ENCODE measurements at places on chromosomes 11 and 22.

DNA sequence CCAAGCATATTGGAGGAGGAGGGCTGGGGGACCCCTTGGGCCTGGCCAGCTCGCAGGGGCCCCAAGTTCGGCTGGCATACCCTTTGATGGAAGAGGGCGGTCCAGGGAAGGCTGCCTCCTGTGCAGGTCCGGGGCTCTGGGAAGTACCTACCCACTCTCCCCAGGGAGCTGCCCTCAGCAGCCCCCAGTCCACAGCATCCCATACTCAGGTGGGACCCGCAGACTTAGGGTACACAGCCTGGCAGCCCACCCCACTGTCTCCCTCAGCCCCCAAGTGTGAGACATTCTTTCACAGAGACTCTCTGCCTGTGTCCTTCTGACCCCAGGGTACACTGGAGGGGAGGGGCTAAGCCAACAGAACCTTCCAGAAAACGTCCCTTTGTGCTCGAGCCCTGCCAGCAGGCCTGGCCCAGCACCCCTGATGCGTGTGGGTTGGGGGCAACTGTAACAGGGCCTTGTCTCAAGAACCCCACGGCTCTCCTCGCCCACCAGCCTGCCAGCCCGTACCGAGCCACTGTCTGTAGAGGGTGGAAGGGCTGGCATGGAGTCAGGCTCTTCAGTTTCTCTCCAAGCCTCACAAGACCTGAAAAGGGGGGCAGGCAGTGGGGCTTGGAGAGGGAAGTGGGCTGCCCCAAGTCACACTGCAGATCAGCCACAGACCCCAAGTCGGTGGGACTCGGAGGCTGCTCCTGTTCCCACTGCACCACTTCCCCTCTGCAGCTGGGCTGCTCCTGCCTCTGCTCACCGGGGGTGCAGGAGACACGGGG is 7.0 kb upstream of the TNFRSF13C start:
- DNase-seq = no peak

DNA sequence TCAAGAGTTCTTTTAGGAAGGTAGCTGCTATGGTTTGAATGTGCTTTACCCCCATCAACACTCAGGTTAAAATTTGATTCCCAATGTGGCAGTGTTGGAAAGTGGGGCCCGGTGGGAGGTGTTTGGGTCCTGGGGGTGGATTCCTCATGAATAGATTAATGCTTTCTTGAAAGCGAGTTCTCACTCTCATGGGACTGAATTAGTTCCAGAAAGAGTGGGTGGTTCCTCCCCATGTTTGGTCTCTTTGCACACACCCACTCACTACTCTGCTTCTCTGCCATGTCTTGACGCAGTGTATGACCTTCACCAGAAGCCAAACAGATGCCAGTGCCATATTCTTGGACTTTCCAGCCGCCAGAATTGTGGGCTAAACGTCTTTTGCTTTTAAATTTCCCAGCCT is 394.4 kb downstream of the OPCML start:
- DNase-seq = no peak

- DNase-seq = no peak
These were observed 25.4 kb upstream of the ARHGAP20 start for GRCh38 chr11:110737593-110737992.

GRCh38 chr22:42702675-42703074 is 18.0 kb downstream of the A4GALT start:
- no peak for DNase-seq

- DNase-seq = no peak
These were observed 89.6 kb upstream of the API5 start for GRCh38 chr11:43222215-43222614.

DNA sequence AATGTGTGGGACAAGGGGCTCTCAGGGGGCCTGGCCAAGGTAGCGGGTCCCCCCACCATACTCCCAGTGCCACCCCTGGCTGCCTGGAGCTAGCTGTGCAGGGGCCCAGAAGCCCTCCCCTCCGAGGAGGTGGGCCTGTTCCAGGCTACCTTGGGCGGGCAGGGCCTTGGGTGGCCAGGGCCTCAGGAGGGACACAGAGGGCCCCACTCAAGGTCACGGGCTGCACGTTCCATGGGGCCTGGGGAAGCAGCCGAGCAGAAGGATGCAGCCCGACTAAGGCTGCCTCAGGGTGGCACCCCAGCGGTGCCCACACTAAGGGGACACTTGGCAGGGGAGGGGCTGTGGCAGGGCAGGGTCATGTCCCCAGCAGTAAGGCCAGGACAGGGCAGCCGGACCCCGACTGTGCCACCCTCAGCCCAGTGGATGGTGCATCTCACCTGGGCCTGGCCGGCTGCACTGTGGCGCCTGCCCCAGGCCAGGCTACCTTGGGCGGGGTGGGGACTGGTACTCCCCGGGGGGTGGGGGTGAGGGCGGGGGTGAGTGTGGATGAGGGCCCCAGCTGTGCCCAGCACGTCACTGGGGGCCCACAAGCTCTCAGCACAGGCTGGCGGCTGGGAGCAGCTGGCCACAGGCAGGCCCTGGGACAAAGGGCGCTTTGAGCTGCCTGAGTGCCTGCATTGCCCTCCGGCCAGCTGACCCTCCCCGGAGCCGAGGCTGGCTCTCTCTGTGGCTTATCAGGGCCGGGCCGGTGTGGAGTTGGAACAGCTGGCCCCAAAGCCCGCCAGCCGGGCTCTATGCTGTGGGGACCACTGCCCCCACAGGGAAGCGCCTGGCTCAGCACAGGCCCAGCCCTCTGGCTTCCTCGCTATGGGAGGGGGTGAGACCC is 117.1 kb downstream of the KCNQ1 start:
- DNase-seq = no peak

DNA sequence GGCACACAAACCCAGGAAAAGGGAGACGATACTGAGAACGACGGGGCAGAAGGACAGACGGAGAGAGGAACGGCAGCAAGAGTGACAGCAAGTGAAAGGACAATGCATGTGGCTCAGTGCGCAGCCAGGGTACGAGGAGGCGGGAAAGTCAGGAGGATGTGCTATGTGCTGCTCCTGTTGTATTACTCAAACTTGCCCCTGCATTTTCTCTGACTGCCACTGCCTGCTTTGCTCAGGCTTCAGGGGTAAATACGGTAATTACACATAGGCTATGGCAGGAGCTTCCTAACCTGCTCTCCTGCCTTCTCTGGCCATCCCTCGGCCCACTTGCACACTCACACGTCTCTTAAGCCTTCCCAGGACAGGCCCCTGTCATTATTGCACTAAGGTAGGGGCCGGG is 94.8 kb downstream of the FEZ1 start:
- DNase-seq = no peak

DNA sequence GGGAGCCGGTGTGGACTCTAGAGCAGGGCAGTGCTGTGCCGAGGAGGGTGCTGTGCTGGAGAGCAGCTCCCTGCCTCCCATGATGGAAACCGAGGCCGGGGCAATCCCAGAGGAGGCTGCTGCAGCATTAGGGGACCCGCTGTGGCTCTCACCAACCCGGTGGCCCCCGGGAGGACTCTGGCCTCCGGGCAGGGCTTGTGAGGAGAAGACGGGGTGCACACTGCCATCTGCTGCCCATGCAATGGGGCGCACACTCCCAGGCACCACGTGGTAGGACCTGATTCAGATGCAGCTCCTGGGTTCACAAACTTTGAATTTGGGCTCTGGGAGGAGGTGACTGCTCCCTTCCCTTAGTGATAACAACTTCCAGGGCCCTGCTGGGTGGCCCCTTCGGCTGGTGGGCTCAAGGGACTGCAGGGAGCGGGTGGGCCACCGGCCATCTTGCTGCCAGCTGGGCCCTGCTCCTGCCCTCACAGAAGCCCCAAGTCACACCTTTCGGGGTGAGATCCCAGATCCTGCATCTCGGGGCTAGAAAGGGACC is 93.8 kb upstream of the FGF3 start:
- no peak for DNase-seq

GRCh38 chr11:44004452-44005062 is 43.2 kb upstream of the ACCSL start:
- no peak for DNase-seq

- DNase-seq = no peak
These were observed 97.6 kb downstream of the EMSY start for GRCh38 chr11:76542436-76542835.

DNA sequence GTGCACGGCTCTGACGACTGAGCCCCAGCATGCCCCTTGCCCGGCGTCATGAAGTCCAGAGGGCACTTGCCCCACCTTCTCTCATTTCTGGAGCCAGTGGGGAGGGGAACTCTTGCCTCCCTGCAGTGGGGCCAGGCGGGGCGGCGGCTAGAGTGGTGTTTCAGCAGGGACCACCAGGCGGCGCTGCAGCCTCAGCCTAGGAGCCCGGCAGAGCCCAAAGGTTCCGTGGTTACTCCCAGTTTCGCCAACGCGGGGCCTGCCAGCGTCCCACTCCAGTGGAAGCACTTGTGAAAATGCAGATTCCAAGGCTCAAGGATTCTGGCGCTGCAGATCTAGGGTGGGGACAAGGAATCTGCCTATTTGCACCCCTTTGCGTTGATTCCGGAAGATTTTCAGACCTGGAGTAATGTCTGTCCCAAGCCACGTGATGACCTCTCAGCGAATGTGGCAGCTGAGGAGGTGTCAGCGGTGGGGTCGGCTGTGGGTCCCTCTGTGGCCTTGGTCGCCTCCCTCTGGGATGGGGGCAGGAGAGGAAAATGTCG is 55.7 kb downstream of the CD82 start:
- DNase-seq = no peak

- DNase-seq = no peak
These were observed 3.4 kb upstream of the KCTD17 start for GRCh38 chr22:37048133-37048532.

DNA sequence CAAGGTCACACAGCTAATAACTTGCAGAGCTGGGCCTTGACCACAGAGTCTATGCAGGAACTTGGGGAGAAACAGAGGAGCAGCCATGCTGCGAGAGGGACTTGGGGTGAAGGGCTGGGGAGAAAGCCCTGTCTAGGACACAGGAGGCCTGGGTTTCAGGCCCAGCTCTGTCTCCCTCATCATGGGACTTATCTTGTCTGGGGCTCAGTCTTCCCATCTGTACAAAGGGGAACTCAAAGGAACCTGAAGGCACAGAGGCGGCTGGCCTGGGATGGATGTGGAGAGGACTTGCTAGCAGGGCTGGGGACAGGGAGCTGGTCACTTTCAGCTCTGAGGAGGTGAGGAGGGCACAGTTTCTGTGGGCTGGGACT is 36.9 kb upstream of the TPBGL start:
- no peak for DNase-seq

DNA sequence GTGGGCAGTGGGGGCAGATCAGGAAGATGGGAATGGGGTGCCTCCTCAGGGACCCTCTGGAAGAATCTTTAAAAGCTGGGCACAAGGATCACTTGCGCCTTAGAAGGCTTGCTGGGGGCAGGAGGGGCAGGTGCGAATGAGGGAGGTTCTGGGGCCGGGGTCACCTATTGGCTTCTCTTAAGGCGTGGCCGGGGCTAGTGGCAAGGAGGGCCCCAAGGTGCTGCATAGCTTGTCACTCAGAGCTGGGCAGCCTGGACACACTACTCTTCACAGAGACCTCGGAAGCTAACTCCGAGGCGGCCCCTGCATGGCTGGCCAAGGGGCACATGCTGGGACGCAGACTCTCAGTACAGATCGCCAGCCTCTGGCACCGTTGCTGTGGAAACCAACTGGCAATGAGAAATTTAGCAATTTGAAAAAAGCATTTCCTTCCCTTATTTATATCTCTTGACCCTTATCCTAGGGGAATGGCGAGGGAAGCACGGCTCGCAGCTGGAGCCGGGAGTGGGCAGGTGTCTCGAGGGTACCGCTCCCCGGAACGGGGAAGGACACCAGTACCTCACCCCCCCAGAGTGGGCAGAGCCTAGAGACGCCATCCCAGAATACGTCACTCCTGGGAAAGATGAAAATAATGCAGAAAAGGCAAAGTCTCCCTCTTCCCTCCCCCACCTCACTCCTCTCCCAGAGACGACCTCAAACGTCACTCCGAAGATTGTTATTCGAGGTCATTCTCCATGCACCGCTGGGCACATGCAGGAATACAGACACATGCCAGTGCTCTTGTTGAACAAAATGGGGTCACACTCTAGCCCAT is 188.1 kb downstream of the CTTN start:
- DNase-seq = no peak

GRCh38 chr11:16741473-16741872 is 3.0 kb downstream of the C11orf58 start:
- no peak for DNase-seq

DNA sequence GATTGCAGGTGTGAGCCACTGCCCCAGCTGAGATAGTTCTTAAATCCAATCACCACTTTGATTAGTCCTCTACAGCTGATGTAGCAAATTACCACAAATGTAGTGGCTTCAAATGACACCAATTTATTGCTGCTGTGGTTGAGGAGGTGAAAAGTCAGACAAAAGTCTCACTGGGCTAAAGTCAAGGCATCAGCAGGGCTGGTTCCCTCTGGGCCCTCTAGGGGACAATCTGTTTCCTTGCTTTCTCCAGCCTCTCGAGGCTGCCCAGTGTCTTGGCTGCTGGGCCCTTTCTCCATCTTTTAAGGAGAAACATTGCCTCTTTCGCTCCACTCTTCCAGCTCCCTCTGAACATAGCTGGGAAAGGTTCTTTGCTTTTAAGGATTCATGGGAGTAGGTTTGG is 50.5 kb upstream of the SHANK2 start:
- DNase-seq = no peak

DNA sequence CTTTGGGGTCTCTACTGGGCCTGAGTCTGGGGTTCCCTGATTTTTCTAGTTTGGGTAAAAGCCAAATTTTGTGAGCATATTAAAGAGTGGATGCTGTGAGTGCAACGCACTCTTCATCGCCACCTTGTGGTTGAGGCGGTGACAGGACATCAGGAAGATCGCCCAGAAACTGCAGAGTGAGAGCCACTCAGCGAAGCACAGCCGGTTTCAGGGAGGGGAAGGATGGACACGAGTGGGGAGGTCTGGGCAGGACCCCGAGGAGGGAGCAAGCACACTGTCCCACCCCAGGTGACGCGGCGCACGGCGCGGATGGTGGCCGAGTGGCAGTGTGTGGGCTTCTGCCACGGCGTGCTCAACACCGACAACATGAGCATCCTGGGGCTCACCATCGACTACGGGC is 9.1 kb downstream of the SELENOO start:
- no peak for DNase-seq

- DNase-seq = no peak
These were observed 1.1 kb downstream of the TTLL12 start for GRCh38 chr22:43185860-43186261.

DNA sequence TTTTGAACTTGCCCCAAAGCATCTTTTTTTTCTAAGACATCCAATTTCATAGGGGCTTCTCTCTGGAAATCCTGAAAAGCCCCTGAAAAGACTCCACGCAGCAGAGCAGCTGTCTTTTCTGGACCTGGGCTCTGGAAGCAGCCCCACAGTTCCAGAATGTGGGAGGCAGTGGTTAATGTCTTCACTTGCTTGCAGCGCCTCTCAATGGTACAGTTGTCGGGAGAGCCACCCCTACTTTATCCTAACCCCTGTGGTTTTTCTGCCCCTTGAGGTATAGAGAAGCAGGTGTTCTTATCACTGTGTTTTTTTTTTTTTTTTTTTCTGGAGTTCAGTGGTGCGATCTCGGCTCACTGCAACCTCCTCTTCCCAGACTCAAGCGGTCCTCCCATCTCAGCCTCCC is 83.4 kb upstream of the SORL1-AS1 start:
- DNase-seq = no peak

GRCh38 chr11:57069942-57070341 is 81.2 kb downstream of the OR5AK2 start:
- no peak for DNase-seq

GRCh38 chr11:1275021-1275420 is 34.4 kb downstream of the TOLLIP start:
- DNase-seq = no peak

GRCh38 chr22:45878901-45879551 is 97.9 kb downstream of the WNT7B start:
- no peak for DNase-seq

All from NCI-H187 (cell line).